ENCODE measurements at places on chromosomes 7 and 10.

DNA sequence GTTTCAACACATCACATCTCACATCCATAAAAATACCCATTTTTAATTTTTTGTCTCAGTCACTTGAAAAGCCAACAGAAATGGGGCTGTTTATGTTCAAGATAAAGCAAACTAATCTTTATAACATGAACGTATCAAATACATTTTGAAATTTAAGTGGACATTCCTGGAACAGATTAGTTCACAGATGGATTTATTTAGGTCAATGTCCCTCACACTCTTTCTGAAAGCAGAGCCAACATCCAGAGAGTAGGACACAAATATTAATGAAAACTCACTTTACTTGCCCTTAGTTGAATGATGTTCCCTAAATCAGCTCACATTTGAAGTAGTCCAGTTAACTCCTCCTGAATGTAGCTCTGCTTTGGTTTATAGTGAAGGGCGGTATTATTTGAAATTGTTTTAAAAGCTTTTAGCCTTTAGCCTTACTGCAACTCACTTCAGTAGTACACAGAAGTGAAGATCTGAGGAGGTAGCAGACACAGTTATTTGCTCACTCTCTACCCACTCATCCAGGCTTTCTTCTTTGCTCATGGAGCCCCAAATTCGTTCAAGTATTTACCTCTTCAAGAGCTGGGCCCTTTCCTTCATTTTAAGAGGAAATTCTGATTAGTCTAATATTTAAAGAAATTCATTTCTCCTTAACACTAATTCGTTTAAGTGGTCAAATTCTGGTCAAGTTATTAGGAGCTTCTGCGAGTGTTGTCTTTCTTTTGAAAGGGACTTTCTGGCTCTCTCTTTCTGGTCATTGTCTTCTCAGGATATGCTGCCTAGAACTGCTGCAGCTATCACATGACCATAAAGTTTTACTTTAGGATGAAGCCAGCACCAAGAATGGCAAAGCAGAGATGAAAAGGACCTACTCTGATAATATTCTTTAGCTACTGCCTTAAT lies 180.6 kb upstream of the AGR3 start:
- DNase-seq: no peak

DNA sequence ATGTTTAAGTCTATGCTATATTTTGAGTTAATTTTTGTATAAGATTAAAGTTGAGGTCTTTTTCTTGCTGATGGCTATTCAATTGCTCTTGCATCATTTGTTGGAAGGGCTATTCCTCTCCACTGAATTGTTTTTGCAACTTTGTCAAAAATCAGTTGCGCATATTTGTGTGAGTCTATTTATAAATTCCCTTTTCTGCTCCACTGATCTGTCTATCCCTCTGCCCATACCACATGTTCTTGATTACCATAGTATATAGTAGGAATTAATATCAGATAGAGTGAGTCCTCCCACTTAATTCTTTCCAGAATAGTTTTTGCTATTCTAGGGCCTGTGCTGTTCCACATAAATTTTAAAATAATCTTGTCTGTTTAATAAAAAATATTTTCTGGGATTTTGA lies 152.4 kb upstream of the ADCY1 start:
- DNase-seq: no peak

- no peak for DNase-seq
Measured at GRCh38 chr7:13476881-13477444, 512.5 kb downstream of the ETV1 start.

- no peak for DNase-seq
Measured at GRCh38 chr10:74892839-74893238, 66.4 kb downstream of the KAT6B start.

DNA sequence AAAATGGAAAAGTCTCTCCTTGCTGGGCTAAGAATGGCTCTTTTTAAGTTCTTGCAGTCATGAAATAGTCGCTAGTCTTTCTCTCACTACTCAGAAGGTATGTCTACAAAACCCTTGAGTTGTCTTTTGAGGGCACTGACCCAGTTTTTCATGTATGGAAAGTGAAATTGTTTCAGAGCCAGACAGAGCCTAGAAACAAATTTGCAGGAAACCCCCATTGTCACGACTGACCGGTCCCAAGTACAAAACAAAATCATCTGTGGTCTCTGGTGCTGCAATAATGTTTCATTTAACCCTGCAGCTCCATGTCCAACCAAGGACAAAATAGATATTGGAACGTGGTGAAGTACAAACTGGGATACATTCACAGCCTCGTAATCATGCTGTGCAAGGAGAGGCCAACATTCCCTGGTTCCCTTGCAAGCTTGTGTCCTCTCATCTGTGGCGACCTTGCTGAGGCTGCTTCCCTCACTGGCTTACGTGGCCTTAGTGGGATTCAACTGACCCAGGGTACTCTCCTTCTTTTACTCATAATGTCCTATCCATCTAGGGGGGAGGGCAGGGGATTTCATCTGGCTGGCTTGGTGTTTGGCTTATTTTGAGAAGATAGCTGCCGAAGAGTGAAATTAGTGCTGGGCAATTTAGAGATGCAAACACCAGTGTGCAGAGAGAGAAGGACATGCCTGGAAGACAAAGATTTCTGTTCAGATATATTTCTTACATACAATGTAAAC lies 172.5 kb downstream of the IPMK start:
- no peak for DNase-seq

- no peak for DNase-seq
Measured at GRCh38 chr10:21165489-21165888, 268.4 kb upstream of the NEBL start.

DNA sequence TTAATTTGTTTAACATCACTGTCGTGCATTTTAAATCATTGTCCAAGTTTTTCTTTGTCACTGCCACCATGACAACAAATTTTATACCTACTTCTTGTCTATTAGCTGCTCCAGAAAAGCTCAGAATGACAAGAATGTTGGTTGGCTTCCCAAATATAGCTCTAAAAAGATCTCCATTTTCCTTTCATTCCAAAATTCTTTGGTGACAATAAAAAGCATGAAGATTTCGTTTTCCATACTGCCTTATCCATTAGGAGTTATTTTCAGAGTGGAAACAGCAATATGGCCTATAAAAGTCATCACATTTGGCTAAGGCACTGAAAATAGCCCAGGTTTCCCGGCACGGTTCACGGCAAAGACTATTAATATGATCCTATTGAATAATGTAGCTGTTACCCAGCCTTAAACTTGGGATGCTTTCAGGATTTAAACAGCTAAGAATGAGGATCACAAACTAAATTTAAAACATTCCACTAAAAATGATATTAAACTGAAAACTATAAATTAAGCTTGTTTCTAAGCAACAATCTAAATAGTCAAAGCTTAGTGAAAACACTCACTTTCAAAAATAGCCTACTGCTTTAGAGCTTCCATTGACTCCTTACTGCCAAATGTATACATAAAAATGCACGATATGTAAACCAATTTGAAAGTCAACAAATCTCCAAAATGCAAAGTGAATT lies 2.7 kb downstream of the CTTNBP2 start:
- DNase-seq: no peak

GRCh38 chr10:126917975-126918908 lies 13.0 kb downstream of the DOCK1 start:
- no peak for DNase-seq

GRCh38 chr7:142739923-142740492 lies 9.3 kb upstream of the PRSS1 start:
- no peak for DNase-seq

- no peak for DNase-seq
Measured at GRCh38 chr7:144670218-144670617, 165.6 kb downstream of the TPK1 start.
